H1 (cell line): ENCODE measurements at places on chromosomes 11 and 22.

DNA sequence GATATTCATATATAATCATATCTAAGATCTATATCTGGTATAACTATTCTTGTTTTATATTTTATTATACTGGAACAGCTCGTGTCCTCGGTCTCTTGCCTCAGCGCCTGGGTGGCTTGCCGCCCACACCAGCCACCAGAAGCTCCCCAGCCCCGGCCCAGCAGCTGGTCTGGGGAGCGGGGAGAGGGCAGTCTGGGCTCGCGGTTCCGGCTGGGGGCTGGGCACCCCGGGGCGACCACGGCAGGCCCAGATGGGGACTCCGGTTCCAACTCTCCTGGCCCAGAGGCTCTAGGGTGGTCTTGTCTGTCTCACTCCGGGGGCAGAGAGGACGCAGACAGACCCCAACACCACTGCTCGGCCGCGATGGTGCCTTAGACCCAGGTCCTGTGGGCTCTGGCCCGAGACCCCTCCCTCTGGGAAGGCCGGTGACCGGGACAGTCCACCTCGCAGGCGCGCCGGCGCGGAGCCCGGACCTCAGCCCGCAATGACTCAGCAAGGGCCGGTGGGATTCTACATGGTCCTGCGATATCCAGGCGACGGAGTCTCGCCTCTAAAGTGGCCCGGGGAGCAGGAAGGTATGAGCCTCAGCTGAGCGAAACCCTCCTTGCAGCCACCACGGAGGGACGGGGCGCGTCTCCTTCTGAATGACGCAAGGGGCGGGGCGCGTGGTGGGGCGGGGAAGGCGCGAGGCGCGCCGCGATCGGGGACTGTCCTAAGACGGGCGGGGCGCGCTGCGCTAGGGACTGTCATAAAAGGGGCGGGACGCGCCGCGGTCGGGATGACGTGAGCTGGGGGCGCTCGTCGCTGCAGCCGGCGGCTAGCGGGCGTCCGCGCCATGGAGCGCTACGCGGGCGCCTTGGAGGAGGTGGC is at the start of gene DGCR6:
DGCR6 (plus strand) TSS at position 781 of the 870 bp plus-strand sequence; CDS start at position 836, 55 bp downstream.
- no peak for DNase-seq

GRCh38 chr11:118396097-118396501 is 5.3 kb upstream of the ATP5MG start:
- no peak for DNase-seq

- DNase-seq, result peak; percentile 98
Observed at GRCh38 chr11:64846998-64847666, 2.7 kb upstream of the CDC42BPG start.

DNA sequence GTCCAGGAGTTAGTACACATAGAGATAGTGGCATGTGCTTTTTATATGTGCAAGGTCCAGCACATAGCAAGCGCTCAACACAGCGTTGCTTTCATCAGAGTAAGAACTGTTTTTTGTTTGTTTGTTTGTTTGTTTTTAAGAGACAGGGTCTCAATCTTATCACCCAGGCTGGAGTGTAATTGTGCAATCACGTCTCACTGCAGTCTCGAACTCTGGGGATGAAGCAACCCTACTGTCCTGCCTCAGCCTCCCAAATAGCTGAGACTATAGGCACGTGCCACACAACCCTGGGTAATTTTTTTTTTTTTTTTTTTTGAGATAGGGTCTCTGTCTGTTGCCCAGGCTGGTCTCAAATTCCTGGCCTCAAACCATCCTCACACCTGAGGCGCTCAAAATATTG is 10.8 kb downstream of the TCN2 start:
- no peak for DNase-seq

- DNase-seq, result peak; percentile 34
Observed at GRCh38 chr11:9139628-9140357, 48.4 kb upstream of the SCUBE2 start.

GRCh38 chr22:33758961-33759360 is 161.3 kb downstream of the LARGE1 start:
- no peak for DNase-seq

GRCh38 chr22:25027043-25027906 is 74.8 kb downstream of the KIAA1671 start:
- no peak for DNase-seq

DNA sequence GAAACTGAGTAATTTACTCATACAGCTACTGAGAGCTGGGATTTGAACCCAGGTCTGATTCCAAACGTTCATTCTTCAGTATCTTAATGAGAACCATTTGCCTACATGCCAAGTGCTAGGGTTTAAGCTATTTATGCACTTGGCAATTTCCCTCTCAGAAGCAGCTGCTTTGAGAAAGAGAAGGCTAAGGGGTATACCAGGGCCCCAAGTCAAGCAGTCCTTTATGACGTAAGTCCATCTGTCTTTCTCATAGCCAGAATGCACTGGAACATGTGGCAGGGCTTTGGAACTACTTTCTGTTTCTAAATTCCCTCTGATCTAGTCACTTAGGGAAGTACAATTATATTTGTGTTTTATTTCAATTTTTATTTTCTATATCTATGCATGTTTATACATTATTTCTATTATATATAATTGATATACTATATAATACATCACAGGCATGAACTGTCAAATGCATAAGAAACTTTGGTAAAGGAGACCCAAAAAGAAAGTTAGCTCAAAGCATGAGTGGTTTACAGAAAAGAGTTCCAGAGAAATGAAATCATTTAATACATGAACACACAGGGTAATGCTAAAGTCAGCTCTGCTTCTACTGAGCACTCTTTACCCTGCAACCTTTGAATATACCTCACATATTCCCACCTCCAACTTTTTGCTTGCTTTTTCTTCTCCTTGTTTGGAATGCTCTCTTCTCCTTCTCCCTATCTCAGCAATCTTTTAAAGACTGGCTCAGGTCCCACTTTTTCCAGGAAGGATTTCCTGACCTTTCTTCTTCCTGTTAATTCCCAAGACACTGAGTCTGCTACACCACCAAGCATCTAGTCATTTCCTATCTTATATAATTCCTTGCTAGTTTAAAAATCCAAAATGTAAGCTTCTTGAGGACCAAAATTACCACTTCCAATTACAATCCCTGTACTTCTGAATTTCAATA is 80.5 kb upstream of the GDPD4 start:
- no peak for DNase-seq

DNA sequence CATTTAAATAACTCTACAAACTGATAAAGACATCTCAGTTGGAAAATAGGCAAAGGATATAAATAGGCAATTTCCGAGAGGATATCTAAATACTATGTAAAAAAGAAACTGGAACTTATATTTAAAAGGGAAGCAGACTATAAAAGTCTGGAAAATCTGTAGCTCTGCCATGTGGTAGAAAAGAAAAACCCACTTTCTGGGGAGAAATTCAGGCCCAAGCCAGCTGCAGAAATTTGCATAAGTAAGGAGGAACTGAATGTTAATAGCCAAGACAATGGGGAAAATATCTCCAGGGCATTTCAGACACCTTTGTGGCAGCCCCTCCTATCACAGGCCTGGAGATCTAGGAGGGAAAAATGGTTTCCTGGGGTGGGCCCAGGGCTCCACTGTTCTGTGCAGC is 97.8 kb upstream of the ZBED5 start:
- DNase-seq, result no peak

- DNase-seq, result no peak
Observed at GRCh38 chr22:32623943-32624342, 149.3 kb downstream of the FBXO7 start.

DNA sequence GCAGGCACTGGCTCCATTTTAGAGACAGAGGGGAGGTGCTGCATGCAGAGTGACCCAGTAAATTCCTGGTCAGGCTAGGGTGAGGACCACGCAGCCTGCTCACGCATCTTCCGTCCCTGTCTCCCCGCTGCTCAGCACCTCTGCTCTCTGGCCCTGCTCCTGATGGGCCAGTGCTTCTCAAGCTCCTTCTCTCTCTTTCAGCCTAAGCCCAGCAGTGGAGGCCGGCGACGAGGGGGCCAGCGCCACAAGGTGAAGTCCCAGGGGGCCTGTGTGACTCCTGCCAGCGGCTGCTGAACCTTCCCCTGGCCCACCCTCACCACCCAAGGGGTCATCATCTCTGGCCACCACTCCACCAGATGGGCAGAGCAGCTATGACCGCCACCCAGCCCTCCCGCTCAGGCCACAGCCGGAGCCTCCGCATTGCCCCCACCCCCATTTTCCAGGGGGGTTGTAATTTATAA is 24.7 kb downstream of the GTPBP1 start:
- no peak for DNase-seq

GRCh38 chr11:2724653-2725367 is 25.0 kb upstream of the KCNQ1OT1 start:
- no peak for DNase-seq

DNA sequence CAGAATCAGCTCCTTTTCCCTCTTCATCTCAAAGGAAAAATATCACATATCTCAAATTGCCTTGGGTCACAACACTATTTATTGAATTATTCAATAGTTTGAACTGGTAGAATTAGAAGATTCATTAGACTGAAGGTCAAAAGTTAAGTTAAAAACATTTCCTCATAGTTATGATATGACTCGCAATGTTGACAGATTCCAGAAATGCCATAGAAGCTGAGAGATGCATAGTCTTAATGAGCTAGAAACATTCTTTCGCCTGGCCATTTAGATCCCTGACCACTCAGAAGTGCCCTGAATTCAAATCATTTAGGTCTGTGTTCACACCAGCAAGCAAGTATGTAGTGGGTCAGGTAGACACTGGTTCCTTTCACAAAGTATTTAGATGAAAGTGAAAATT is 44.4 kb downstream of the FAT3 start:
- DNase-seq, result peak; percentile 9
